ENCODE measurements at places on chromosomes 4 and X.

DNA sequence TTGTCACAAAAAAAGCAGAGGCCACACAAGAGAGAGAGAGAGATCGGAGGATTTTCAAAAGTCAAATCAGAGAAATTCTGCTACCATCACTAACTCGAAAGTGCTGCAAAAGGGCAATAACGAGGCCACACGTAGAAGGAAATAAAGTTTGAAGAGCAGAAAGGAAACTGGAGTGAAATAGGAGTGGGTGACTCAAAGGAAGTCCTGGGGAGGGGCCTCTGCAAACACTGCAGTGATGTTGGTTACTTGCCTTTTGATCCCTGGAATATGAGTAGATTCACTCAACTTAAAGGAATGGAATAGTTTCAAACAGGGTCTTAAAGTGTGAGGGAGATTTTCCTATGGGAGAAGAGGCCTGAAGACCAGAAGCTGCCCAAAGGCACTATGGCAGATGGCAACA is 663.4 kb upstream of the LCORL start:
- no peak for DNase-seq

DNA sequence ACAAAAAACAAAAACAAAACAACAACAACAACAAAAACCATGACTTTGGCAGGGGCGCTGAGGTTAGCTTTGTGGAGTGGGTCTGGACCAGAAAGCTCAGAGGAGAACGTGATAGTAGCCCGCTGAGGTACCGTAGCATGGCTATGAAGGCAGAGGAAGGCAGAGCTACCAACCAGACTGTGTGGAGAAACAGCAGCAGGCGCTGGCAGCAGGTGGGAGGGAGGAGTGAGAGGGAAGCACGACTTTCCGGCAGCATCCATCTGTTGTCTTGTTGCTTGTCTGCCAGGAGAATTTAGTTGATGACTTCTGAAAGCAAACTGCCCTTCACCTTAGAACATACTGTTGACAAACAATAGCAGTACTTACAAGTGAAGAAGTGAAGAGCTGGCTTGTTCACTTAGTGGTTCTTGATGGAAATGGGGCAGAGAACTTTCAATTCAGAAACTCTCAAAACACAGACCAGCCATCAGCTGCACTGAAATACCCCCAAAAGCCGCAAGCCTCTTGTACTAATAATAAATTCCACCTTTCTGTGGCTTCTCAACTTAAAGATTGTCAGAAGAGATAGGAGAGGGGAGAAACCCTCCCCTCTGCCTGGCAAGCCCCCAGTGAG is 447.2 kb downstream of the SLITRK2 start:
- no peak for DNase-seq

- no peak for DNase-seq
Measured at GRCh38 chr4:107616838-107617389, 103.1 kb downstream of the PAPSS1 start.

DNA sequence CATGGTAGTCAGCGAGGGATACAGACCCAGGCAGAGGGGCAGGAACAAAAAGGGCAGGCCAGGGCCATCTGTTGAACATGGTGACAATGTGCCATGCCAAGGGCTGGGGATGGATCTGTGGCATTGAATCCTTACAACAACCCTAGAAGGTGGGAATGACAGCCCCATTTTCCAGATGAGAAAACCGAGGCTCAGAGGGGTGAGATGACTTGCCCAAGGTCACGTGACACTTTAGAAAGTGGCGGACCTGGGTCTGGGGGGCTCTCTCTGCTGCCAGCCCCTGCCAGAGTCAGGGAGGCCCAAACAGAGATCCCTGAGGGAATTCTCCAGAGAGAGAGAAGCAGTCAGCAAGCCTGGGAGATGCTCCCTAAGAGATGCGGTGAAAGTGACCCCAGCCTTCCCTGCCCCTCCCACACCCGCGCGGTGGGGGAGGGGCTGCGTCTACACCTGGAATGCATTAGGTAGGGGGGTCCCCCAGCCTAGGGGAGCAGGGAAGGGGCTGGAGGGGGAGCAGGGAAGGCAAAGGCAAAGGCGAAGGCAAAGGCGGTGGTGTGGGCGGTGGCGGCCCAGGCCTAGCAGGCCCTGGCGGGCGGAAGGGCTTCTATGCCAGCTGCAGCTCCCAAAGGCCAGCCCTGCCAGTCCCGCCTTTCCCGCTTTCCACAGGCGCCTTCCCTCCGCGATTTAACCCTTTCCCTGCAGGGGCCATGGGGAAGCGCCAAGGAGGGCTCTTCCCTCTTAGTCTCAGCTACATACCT is 13.0 kb downstream of the FGD1 start:
- no peak for DNase-seq

GRCh38 chr4:11824566-11824965 is 395.9 kb upstream of the HS3ST1 start:
- no peak for DNase-seq

GRCh38 chr4:8594097-8595038 is 1.8 kb downstream of the CPZ start:
- no peak for DNase-seq

- DNase-seq = no peak
Measured at GRCh38 chr4:161466316-161466715, 697.5 kb downstream of the FSTL5 start.

DNA sequence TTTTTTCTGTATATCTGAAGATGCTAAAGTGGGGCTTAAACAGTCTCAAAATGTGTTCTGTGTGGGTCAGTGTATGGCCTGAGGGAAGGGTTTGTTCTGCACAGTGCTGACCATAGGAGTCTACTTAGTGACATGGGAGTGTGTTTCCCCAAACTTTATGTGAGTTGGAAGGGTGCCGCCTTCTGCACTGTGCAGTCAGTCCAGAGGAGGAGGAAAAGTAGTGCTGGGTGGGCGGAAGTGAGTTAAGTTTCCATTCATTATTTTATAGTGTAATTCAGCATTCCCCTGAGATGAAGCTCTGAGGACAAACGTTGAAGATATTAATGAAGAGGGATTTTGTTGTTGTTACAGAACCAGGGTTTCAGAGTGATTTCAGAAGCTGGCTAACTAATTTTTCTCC is 2.9 kb downstream of the CHST7 start:
- DNase-seq = no peak

GRCh38 chr4:795726-796119 is 30.2 kb downstream of the CPLX1 start:
- no peak for DNase-seq

DNA sequence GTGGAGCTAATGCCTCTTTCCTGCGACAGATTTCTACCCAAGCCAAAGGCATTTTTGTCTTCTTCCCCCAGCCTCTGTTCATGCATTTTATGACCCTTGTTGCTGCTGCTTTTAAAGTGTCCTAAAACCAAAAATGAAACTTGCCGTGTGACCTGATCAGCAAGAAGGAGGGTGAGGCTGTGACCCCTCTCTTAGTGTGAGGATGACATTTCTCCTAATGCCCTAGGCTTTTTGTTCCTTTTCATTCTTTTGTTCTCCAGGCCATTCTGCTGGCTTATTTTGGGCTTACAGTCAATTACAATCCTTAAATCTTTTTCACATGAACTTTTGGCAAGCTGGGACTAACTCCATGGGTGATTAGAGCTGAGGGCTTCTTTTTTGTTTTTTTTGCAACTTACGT is 34.4 kb downstream of the PTTG2 start:
- DNase-seq = no peak

- no peak for DNase-seq
Measured at GRCh38 chrX:34656842-34657725, at the start of gene TMEM47. TMEM47 (minus strand) TSS chrX:34657285; CDS start chrX:34657029, 256 bp downstream.

DNA sequence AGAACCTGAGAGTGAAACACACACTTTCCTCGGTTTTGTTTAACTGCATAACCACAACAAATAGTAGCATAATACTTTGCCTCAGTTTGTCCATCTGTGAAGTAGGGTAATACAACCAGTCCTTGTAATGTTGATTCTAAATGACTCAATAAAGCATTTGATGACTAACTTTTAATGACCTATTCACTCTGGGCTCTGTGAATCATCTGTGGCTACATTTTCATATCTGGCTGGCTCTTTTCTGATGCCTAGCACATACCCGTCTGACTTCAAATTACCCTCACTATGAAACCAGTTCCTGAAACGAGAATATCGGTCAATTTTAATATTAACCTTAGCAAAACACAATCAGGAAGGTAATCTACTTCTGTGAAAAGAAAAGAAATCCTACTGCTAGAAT is 151.0 kb downstream of the SH2D1A start:
- no peak for DNase-seq

GRCh38 chr4:72875138-72875537 is 194.4 kb downstream of the COX18 start:
- no peak for DNase-seq

- no peak for DNase-seq
Measured at GRCh38 chrX:150409486-150409885, 46.4 kb downstream of the MAMLD1 start.

- no peak for DNase-seq
Measured at GRCh38 chr4:40247350-40247749, 50.5 kb downstream of the RHOH start.

- DNase-seq = no peak
Measured at GRCh38 chr4:113997206-113997605, 17.8 kb upstream of the ARSJ start.

DNA sequence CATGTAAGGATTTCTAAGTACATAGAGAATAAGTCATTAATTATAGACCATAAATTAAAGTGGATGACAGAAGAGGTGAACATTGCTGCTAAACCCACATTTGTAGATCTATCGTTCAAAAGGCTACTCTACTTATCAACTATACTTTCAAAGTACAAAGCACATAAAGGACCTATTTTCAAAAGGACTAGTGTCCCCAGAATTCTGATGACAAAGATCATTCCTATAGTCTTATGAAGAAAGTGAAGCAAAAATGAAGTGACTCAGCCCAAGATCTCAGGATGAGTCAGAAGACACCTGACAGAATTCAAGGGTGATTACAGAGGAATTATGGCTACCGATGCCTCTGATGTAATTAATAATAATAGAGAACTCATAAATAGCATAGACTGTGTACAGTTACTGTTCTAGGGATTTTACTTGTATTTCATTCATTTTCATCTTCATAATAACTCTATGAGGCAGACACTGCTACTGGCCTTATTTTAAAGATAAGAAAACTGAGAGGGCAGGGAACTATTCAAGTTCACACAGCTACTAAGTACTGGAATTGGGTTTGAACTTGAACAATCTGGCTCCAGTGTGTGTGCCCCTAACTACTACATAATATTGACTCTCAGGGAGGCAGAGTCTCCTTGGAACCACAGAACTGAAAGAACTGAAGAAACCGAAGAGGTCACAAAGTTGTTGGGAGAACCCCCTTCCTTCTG is 17.1 kb downstream of the USP46 start:
- DNase-seq = no peak

DNA sequence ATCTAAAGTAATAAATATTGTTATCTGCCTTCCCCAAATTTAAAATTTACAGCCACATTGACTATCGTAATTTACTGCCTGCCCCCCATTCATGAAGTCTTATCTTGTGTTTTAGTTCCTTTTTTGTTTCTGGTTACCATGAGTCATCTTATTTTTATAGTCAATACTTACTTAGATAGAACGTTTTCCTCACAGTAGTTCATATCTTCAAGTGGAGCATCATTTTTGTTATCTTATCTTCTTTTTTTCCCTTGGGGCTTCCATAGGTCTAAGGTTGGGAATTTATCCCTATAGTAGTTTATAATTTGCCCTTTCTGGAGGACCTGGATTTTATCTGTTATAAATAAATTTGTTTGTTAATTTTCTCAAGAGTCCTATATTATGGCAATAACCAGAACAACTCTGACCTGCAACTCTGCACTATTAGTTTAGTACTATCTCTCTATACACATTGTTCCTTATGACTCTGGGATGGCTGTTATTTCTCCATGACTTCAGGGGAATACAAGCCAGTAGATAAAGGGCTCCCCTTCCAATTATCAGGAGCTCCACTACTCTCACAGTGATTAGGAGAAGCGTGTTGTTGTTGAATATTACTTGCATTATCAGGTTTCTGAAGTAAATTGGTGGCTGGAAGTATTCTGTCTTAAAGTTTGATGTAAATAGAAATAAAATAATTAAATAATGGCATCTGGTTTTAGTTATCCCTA is 330.6 kb downstream of the GALNTL6 start:
- no peak for DNase-seq

GRCh38 chrX:11953615-11954014 is 184.7 kb upstream of the FRMPD4 start:
- no peak for DNase-seq

DNA sequence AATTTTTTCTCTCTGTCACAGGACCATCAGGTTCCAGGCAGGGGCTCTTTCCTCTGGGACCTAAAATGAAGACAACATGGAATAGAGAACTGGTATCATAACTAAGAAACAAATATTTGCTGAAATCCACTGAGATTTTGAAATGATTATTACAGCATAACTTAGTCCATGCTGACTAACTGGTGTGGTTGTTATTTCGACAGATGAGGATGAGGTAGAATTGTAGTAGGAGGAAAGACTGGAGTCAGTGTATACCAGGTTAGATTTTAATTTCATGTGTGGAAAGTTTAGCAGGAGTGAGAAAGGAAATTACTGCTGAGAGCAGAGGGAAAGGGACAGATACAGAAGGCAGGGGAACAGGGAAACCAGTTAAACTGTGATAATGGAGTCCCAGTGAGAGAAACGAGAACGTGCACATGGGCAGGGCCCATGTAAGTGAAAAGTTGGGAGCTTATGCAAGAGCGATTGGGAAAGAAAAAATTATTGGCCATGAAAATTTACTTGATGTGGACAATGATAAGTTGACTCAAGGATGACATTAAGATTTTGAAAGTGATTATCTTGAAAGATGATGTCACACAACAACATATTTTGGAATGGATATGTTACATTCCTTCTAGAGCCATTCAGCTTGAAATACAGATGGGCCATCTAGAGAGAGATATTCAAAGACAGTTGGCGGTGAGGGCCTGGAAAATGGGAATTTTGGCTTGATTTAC is 98.7 kb upstream of the DDIT4L start:
- no peak for DNase-seq

DNA sequence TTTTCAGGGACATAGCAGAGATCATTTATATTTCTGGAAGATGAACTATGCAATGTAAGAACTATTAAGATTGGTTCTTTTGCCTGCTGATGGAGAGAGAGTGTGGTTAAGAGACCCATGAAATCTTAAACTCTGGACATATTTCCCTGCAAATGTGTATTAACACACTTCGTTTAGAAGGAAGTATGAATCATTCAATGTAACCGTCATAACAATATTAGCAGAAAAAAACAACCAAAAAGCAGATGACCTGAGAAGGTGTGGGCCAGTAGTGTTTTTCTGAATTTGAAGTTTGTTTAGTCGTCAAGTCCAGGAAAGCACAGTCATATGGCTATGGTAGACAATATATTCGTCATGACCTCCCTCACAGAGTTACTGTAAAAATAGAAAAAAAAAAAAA is 2.5 kb upstream of the TMPRSS11D start:
- no peak for DNase-seq

- DNase-seq = no peak
Measured at GRCh38 chrX:151902813-151903591, 9.7 kb upstream of the MAGEA4 start.

DNA sequence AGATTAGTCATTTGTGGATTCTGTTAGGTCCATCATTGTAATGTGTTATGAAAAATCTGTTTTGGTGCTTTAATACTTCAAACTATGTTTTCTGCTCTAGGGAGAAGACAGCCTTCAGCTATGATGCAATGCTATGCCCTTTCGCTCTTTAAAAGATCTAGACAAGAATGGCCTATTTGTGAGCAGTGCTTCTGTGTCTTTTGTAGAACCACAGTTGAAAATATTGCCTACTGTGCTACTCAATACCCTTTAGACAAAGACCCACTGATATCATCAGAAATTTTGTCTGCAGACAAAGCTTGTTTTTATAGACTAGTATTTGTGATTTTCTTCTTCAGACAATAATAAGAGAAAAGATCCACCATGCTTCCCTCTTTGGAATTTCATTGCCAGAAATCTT is 44.6 kb upstream of the SLITRK2 start:
- DNase-seq = no peak

- no peak for DNase-seq
Measured at GRCh38 chrX:153828308-153828707, 2.0 kb downstream of the PDZD4 start.

Data from stimulated activated CD8-positive, alpha-beta memory T cell treated with anti-CD3 and anti-CD28 coated beads, Interleukin-12 subunit alpha, Interleukin-12 subunit beta, amount 100 ng/mL, for 4 hours (primary cell).